Chondrocyte (in vitro differentiated cells): ENCODE measurements at places on chromosomes 2 and 18.
A peak's percentile ranks its signal among the peaks of the same experiment; 100 is the strongest.

DNA sequence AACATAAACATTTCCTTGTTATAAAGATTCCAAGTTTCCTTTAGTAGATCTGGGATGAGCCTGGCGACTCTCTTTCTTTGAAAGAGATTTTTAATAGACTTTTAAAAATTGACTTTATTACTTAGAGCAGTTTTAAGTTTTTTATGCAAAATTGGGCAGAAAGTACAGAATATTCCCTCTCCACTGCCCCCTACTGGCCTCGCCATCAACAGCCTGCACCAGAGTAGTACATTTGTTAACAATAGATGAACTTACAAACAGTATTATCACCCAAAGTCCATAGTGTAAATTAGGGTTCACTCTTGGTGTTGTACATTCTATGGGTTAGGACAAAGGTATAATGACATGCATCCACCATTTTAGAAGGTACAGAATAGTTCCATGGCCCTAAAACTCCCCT lies 3.9 kb downstream of the MAP3K19 start:
- no peak for DNase-seq

- DNase-seq: no peak
Measured at GRCh38 chr2:160499865-160500264, 6.3 kb upstream of the RBMS1 start.

DNA sequence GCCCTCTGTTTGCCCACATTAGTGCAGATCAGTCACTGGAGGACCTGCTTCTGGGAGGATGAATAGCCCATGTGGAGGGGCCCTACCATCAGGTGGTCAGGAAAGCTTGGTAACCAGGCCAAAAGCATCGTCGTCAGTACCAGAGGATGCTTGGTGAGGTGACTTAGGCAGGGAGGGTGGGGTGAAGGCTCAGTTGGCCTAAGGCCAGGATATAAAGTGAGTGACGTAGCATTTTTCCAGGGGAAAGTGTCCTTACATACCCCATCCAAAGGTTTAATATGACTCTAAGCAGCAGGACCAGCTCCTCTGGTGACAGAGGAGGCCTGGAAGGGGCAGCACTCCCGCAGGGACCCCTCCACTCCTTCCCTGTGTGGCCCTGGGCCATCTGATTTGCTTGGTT lies 27.7 kb upstream of the DNMT3A start:
- peak; percentile 49 for DNase-seq

- no peak for DNase-seq
Measured at GRCh38 chr2:68900496-68901198, 29.4 kb upstream of the BMP10 start.

DNA sequence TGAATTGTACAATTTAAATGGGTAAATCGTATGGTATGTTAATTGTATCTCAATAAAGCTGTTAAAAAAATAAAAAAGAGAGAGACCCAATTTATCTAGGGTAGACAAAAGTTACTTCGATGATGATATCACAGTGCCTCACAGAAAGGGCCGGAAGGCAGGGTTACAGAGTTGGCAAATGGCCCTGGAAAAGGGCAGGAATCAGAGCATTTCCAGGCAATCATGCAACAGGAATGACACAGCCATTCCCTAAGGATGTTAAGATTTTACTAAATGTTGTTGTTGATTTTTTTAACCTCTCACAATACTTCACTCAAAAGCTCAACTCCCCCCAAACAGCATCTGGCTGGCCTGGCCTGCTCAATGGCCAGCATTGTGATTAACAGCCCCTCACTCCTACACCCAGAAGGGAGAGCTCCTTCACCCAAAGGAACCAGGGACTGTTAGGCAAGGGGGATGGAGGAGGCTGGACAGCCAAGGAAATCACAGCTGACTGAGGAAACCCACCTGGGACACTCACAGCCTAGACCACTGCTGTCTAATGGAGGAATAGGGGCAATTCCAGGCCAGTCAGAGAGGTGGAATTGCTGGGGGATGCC lies 7.7 kb upstream of the SP100 start:
- no peak for DNase-seq

GRCh38 chr18:24199372-24199962 lies 60.6 kb downstream of the CABYR start:
- no peak for DNase-seq

- DNase-seq: no peak
Measured at GRCh38 chr2:120955427-120955826, 219.8 kb downstream of the GLI2 start.

DNA sequence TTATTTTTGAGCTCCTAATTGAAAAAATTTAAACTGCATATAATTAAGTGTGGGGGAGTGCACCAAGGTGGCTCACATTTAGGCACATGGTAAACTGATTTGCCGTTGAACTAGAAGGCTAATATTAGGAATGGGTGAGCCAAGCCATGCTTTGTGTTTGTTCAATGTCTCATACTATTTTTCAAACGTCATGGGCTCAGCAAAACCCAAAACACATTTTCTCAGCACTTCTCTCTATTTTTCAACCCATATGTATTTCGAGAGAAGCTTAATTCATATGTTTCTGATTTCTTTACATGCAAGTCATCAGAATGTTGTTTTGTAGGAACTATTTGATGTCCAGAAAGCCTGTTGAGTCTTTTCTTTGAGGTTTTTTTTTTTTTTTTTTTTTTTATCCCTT lies 291.2 kb downstream of the TCF4 start:
- no peak for DNase-seq

DNA sequence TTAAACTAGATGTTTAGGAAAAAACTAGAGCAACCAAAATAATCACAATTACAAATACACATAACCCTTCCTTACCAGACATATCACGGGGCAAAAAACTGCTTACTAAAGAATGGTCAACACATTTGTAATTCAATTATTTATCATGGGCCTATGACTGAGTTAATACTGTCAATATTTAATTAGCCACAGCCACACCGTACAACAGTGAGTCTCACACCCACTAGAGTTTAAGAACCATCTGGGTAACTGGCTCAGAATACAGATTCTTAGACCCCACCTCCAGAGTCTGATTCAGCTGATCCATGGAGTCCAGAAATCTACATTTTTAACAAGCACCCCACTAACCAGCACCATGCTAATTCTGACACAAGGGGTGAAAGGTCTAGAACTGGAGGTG lies 14.8 kb downstream of the ATL2 start:
- DNase-seq: no peak

DNA sequence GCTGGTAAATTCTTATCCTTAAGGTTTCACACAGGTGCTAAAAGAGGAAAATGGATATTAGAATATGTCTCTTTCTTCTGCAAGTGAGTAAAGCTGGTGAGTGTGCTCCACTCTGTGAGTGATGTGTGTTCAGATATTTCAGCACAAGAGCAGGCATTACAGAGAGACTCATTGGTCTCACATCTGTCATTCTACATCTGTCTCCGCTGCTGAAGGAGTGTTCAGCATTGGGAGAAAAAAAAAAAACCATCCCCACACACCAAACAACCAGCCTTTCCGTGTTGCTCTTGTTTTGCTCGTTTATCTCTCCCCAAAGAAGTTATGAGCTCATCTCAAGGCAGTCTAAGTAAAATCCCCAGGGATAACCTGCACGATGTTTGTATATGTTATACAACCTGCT lies 283.9 kb upstream of the SPHKAP start:
- DNase-seq: no peak

- no peak for DNase-seq
Measured at GRCh38 chr2:38866773-38867443, 8.8 kb downstream of the DHX57 start.

GRCh38 chr2:140990416-140990815 lies 1140.4 kb downstream of the LRP1B start:
- DNase-seq: no peak

DNA sequence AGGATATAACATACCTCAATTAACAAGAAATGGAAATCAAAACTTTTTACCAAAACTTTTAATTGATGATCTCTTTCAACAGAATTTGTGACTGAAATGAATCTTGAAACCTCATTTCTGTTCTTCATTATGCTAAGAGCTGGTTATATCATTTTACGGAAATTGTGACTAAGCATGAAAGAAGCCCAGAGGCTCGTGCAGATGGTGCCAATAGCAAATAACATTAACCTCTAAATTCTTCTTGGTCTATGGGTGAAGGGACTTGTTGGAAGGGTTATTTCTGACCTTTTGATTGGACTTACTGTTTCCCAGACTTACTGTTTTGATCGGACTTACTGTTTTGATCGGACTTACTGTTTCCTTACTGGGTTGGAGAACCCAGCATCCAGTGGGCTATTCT lies 435.6 kb downstream of the TDRD15 start:
- no peak for DNase-seq

DNA sequence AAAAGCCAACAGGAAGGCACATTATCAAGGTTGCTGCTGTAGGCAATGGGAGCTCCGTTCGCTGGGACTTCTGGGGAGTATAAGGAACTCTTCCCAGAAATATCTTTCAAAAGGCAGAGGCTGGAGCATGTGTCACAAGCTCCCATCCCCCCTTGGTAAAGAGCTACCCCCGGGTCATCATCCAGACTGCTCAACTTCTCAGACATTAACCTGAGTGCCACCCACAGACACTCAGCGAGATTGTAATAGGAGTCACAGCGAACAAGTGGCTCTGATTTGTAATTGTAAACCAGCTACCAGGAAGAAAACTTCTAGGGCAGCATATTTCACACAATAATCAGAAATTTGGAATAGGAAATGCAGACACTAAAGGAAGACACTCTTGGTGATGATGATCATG lies 290.2 kb upstream of the PARD3B start:
- no peak for DNase-seq

- DNase-seq: no peak
Measured at GRCh38 chr18:44599412-44599811, 81.3 kb upstream of the SETBP1 start.

GRCh38 chr18:72530622-72531021 lies 13.5 kb downstream of the CBLN2 start:
- no peak for DNase-seq

- no peak for DNase-seq
Measured at GRCh38 chr2:222776792-222777191, 84.0 kb upstream of the ACSL3 start.

DNA sequence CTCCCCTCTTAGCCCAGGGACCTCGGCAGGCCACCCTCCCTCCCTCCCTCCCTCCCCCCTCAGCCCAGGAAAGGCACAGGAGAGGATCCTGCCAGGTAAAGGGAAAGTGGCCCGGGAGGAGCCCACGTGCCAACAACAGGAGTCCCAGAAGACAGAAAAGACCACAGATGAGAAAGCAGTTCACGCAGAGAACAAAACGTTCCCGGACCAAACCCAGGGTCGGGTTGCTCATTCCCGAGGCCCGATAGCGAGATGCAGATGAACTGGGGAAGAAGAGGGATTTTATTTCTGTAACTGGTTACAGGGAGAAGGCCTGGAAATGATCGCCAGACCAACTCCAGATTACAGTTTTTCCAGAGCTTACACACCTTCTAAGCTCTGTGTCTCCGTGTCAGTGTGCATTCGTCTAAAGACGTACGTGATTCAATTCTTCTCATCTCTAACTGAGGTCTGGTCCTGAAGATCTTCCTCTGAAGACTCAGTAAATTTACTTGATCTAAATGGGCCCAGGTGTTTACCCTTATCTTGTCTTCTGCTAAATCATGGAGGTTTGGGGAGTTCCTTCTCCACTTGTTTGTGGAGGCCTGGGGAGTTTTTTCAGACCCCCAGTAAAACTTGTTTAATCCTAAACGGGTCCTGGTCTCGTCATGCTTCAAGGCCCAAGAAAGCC lies 807 bp upstream of the NEU4 start:
- DNase-seq: no peak

DNA sequence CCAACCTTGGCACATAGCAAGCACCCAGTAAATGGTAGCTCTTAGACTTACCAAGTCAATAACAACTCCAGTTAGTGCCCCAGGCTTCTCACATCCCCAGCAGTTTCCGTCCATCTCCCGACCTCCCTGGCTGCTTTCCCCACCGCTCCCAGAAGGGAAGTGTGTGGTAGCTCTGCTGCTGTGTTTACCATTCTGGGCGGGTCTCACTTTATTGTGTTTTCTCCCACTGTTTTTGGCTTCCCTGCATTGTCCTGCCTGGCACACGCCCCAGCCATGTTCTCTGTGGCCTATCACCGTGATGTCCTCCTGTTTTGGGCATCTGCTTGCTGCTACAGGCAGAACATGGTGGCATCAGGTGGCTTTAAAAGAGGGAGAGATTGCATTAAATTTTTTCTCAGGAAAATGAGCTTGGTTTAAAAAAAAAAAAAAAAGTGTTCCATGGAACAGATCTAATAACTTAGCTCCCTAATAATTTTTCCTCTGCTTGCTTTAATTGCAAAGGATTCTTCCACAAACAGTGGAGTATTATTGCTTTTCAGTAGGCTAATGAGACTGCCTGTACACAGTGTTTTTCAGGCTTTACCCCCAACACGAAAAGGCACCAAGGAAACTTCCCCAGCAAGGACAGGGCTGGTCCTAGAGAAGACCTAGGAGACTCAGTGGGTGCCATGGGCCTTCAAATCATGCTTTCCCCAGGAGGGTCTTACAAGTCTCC lies 8.0 kb upstream of the COX7A2L start:
- no peak for DNase-seq

DNA sequence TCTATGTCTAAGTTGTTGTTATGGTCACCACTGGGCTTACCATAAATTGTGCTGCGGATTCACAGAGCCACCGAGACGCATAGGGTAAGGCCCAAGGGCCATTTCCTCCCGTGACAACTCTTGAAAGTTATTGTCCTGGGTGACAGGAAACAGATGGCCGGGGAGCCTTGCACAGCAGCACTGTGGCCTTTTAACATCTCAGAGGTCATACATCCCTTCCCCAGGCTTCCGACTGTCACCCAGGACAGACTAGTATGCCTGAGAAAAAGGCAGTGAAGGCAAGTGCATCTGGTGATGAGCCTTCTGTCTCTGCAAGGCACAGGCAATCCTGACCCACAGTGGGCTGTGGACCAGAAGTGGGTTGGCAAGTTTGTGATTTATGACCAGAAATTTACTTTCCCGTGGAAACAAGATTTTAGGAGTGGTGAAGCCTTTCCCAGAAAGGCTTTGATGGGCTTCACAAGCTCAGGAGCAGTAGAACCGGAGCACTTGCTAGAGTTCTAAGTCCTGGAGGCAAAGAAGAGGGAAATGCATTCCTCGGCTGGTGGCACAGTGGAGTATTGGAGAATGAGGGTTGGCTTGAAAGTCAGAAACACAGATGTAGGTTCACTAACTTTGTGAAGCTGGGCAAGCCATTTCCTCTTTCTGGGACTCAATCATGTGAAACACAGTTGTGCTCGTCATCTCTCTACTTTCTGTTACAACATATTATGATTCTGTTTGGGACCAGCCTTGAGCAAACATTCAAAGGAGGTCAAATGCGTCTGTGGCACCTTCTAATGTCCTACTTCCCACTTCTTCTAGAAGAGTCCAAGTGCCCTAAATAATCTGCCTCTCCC lies 2.0 kb upstream of the CAPN14 start:
- DNase-seq: no peak

DNA sequence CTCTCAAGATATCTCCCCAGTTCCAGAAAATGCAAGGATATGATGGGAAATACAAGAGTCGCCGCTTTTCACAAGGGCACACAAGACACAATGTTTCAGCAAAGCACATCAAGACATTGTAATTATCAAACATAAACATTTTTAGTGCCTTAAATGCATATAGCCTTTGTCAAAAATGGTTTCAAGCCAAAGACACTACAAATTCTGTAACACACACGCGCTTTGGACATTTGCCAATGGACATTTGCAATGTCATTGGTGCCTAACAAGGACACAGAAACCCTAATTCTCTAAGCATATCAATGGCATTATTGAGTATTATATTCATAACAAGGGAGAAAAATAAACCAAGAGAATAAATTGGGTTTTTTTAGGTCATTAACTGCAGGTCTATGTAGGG lies 16.1 kb downstream of the ADD2 start:
- DNase-seq: no peak

GRCh38 chr2:12169721-12170120 lies 423.3 kb downstream of the LPIN1 start:
- no peak for DNase-seq
